Stimulated activated CD8-positive, alpha-beta memory T cell treated with anti-CD3 and anti-CD28 coated beads, Interleukin-15, amount 100 ng/mL, for 4 hours (primary cell): ENCODE measurements at places on chromosomes 1 and 21.

DNA sequence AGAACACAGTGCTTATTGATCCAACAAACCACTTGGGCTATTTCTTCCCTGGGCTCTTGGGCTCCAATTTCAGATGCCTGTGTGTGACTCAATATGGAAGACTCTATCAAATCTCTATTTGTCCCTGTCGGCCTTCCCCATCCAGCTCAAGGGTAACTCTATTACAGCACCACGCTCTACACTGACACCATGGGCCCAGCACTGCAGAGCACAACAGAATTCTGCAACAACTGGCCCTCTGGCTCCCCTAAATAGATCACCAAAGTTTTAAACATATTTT, 51.7 kb downstream of the CAPZB start:
- DNase-seq: no peak

DNA sequence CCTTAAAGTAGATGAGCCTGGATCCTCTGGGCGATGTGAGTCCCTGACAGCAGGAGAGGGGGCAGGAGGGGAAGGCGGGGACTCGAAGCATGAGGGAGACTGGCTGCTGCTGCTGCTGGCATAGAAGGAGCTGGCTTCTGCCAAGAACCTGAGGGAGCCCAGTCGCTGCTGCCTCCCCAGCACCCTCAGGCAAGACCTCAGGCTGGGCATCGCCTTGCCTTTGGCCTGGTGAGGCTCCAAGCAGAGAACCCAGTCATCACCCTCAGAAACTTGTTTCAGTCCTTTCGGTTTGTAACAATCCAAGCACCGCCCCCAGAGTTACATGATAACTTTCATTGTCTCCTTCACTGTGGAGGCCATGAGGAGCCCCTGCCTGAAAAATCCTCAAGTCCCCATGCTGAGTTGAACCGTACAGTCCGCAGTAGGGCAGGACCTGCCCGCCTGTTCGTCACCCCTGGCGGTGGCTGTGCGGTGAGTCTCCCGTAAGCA, 38.8 kb downstream of the POFUT2 start:
- no peak for DNase-seq

DNA sequence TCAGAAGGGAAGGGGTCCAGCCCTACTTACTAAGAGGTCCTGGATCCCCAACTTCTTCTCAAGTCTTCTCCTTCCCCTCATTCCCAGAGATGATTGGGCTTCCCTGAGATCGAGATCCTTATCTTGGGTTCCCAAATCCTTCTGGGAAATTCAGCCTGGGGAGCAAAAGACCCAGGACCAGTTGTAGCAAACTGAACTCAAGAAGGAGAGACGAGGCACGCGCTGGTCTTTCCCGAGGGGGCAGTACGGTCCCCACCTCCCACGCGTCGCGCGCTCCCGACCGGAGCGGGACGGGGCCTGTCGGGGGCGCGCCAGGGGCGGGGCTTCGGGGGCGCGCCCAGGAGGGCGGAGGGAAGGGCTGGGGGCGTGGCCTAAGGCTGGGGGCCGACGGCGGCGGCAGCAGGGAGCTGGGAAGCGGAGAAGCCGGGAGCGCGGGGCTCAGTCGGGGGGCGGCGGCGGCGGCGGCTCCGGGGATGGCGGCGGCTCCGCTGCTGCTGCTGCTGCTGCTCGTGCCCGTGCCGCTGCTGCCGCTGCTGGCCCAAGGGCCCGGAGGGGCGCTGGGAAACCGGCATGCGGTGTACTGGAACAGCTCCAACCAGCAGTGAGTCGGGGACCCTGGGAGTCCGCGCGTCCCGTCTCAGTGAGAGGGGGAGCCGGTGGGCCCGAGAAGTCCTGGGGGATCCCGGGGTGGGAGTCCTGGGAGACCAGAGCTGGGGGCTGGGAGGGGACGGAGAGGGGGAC, at the start of gene EFNA3:
EFNA3 (plus strand) TSS at position 369 of the 741 bp plus-strand sequence; CDS start at position 474, 105 bp downstream.
- DNase-seq: no peak

- no peak for DNase-seq
Measured at GRCh38 chr21:43608225-43608624, 51.1 kb downstream of the HSF2BP start.

DNA sequence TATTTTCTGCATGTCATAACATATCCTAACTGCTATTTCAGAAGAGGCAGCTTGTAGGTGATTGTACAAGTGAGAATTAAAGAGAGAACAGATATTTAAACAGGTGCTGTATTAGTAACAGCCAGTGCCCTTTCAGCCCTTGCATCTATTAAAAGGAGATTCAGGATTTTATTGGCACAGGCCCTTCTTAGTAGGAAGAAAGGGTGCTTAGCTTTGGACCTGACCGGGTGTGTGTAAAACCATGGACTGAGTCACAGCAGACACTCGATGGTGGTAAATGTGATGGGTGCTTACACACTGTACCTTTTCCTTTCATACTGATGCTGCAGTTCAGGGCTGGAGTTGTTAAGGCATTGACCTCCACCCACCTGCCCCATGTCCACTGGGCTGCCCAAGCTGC, 12.7 kb upstream of the CD101 start:
- no peak for DNase-seq

DNA sequence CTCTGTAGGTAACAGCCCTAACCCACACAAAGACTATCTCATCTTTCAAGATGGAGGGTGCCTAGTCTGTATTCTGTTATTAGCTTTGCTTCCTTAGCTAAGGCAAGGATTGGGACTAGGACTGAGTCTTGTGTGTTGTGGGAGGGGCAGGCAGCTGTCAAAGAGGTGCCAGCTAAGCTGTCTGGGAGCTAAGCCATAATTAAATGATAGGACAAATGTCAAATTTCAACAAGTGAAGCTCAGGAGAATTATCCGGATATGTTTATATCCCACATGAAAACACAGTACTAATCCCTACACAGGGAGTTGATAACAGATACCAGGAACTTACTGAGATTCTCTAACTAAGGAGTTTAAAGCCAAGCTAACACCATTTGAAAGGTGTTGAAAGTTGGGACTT, 70.5 kb upstream of the NGF start:
- no peak for DNase-seq
